Fibroblast of lung (primary cell): ENCODE measurements at places on chromosomes 6 and 20. TPM values are rescaled to one million over a fixed set of nuclear protein-coding genes. Genes with fewer than 3 reads are reported as not detected.
A peak's percentile ranks its signal among the peaks of the same experiment; 100 is the strongest.

The CST7 gene
- not detected in 2 replicates for total RNA-seq

The FAM184A gene
- total RNA-seq: 1.3 and 1.7 TPM in 2 replicates

The TCF15 gene
- total RNA-seq: not detected in 2 replicates

The DXO gene
- 11.6 and 14.0 TPM in 2 replicates for total RNA-seq

The FNDC11 gene
- total RNA-seq: 1.0 and 1.7 TPM in 2 replicates

The SPATA25 gene
- total RNA-seq: 1.5 and 3.6 TPM in 2 replicates

DNA sequence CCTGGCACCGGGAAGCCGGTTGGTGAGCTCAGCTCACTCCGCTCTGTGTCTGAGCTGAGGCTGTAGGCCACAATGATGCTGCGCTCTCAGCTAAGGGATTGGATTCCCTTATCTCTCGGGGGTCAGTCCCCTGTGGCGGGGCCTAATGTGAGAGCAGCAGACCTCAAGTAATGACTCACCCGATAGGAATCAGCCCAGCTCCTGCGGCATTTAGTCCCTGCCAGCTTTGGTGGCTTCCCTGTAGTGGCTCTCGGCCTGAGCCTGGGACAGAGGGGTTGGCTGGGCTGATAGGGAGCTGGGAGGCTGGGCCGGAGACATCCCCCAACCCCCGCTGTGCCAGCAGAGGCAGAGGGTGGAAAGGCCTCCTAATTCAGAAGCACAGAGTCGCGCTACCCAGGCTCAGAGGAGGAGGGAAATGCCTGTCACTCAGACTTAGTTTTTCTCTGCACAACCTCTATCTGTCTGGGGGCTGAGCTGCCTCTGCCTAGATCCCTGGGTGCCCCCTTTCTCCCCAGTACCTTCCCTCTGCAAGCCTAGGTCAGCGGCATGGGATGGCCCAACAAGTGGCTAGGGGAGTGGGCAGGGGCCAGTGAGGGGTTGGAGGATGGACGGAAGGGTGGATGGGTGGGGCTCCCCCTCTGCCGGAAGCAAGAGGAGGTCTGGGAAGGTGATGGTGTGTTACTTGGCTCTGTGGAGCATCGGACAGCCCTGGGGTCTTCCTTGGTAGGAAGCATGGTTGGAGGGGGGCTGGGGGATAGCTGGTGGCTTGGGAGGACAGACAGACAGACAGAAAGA is 92.2 kb downstream of the CDH22 start:
- H3K27ac ChIP-seq: no peak overlapping the region
- peaks cover 6% of the 10 kb centered on the region for H3K27me3 ChIP-seq
- H3K4me3 ChIP-seq: no peak overlapping the region
- no peaks in the 10 kb centered on the region for H3K36me3 ChIP-seq
- peak; percentile 59 for DNase-seq

DNA sequence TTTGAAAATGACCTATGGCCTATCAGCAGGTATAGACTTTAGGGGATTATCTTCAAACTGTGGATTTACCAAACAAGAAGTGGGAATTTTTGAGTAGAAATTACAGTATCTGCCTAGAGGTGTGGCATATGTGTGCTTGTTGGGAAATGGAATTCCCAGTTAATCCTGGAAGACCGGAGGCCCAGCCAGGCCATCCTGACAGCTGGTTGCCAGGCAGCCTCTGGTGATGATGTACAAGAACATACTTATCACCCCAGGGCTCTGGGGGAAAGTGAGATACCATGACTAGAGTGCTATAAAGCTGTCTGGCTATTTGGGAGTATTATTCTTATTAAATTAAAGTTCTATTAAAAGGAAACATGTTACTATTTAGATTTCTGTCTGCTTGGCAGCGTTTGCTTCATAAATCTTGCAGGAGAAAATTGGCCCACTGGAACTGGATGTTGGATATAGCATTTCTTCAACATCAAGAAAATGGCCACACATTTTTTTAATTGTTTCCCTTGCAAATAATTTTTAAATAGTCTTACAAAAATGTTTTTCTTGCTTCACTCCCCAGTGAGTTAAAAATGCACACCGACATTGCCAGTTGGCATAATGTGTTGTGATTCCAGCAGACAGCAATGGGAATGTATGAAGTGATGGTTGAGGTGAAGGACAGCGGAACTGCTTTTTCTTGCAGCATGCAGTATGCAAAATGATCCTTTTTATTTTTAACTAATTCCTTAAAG is 187.8 kb downstream of the MYLK4 start:
- peaks cover 2% of the 10 kb centered on the region for H3K27me3 ChIP-seq
- H3K36me3 ChIP-seq: no peaks in the 10 kb centered on the region

DNA sequence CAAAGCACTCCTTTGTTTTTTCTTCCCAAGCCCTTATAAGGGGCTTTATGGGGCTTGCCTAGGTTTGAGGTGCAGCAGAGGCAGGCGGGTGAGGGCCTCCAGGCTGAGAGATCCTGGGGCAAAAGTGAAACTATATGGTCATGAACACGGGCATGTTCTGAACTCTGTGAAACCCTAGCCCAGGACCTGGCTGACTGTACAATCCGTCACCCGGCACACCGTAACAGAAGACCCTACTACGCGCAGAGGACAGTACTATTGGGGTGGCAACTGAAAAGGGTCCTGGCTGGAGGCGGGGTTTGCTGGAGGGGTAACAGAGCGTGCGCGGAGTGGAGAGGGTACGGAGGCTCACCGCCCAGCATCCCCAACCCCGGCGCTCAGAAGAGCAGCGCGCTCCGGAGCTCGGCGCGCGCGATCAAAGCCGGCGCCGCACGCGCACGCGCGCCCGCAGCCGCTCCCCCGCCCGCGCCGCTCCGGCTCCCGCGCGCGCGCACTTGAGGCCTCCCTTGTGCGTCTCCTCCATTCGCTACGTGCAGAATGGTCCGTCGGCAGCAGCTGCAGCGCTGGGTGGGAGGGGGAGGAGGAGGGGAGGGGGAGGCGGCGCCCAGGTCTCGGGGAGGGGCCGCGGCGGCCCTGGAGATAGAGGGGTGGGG is 54.2 kb downstream of the MRPL14 start:
- H3K4me3 ChIP-seq: peak overlapping the region; percentile 37
- DNase-seq: peak; percentile 75
- peak overlapping the region; percentile 94 for H3K27ac ChIP-seq
- no peaks in the 10 kb centered on the region for H3K36me3 ChIP-seq

DNA sequence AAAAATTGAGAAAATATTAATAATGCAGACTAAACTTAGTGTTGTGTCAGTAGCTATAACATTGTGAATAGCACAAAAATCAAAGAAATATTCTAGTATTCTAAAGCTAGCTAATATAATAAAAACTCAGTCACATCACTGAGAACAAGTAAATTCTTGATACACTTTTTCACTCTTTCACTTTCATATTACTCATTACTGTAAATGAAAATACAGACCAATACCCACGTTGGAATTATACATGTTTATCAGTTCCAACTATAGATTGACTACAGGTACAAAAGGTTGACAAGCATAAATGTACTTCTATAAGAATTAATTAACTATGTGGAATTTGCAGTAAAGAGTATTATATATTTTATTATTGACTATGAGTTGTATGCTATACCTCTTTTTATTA is 1043.4 kb upstream of the FLRT3 start:
- no peaks in the 10 kb centered on the region for H3K4me1 ChIP-seq
- no peak overlapping the region for H3K27ac ChIP-seq
- H3K36me3 ChIP-seq: no peaks in the 10 kb centered on the region
- no peaks in the 10 kb centered on the region for H3K27me3 ChIP-seq
- DNase-seq: no peak

- DNase-seq: no peak
- H3K36me3 ChIP-seq: no peaks in the 10 kb centered on the region
- no peaks in the 10 kb centered on the region for H3K27me3 ChIP-seq
- H3K27ac ChIP-seq: no peak overlapping the region
- no peaks in the 10 kb centered on the region for H3K4me1 ChIP-seq
Observed at GRCh38 chr20:41566896-41567527, 51.2 kb downstream of the CHD6 start.

DNA sequence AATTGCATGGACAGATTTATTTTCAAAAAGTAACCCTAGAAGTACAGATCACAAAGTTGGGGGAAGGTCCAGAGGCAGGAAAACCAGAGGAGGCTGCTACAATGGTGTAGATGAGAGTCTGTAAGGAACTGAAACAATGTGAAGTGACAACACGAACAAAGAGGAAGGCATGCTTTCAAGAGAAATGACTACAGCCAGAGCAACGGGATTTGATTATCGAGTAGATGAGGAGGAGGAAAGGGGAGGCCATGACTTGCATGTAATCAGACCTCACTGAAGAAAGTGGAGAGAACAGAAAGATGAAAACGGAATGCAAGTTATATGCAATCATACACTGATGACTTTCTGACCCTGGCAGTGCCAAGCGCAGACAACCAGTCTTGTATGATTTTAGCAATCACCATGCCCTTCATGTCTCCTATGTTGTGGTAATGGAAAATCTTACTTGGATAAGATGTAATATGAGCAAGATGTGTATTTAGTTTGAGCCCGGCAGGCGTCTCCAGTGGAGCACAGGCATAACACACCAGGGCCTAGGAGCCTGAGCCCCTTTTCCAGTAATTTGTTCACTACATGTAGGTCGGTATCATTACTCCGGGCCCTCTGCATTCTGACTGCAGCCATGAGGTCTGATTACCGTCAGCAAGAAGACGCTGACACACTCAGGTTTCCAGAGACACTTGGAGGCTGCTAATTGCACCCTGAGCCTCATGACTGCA is 34.0 kb upstream of the FAM83C start:
- no peak overlapping the region for H3K4me3 ChIP-seq
- no peak overlapping the region for H3K27ac ChIP-seq
- H3K27me3 ChIP-seq: no peaks in the 10 kb centered on the region
- peak; percentile 48 for DNase-seq
- H3K36me3 ChIP-seq: peaks cover 2% of the 10 kb centered on the region
- H3K4me1 ChIP-seq: peaks cover 16% of the 10 kb centered on the region

DNA sequence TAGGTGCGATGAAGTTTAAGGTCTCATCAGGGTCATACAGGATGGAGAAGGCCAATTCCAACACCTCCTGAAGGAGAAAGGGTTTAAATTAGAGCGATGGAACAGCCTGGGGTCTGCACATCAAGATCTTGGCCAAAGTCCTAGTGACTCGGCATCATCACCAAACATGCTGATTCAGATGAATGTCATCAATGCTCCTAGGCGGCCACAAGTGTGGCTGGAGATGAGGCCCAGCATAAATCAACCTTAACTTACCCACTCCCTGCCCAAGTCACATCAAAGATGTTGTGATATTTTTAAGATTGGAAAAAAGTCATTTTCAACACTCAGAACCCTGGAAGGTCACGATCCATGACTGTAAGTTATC is 37.5 kb downstream of the ELMO2 start:
- H3K4me1 ChIP-seq: peaks cover 4% of the 10 kb centered on the region
- no peak overlapping the region for H3K4me3 ChIP-seq
- H3K27ac ChIP-seq: no peak overlapping the region
- H3K27me3 ChIP-seq: no peaks in the 10 kb centered on the region
- DNase-seq: no peak

DNA sequence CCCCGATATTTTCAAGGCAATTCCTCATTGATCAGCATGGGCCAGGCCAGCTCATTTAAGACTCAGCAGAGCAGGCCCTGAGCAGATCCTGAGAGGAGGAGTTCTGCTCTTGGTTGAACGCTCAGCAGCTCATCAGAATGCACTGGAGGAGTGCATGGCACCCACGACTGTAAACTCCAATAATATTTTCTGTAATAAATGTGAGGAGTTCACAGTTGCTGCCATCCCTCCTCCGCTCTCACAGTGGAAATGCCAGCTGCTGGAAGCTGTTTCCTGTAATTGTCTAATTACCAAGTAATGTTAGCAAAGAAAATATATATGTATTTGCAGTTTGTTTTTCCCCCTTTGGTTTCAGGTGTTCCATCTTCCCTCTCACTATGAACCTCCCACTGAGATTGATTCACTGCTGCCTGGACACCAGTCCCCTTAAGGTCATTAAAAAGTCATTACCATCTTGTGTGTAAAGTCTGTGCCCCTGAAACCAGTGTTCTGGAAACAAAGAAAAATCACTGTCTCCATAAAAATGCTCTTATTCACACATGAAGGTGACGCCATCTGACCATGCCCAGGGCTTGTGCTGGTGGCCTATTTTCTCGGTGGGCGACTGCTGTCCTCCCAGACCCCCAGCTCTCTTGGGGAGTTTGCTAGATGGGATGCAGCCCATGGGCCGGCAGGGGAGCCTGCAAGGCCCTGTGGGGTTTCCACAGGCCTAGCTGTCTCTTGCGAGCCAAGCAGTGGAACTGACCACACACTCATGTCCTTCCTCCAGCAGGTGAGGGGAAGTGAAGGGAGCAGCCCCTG is 374.2 kb downstream of the ZFAND3 start:
- no peak overlapping the region for H3K27ac ChIP-seq
- no peaks in the 10 kb centered on the region for H3K36me3 ChIP-seq

DNA sequence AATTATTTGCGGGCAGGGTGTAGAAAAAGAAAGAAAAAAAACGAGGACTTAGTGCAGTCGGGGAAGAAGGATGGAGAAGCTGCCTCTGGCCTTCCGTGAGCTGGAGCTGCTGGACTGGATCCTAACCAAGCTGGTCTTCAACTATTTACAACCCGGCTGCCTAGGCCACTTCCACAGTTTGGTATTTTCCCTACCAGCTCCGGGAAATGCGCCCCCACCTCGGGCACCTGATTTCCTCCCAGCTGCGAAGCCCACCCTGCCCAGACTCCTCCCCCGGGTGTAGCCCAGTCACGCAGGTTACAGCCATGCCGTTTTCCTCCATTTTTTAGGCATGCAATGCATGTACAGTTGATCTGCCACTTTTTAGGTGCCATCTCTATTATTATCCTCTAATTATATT is 21.2 kb downstream of the THEMIS start:
- H3K36me3 ChIP-seq: no peaks in the 10 kb centered on the region
- H3K4me1 ChIP-seq: no peaks in the 10 kb centered on the region
- peak overlapping the region; percentile 32 for H3K4me3 ChIP-seq
- no peaks in the 10 kb centered on the region for H3K27me3 ChIP-seq
- no peak overlapping the region for H3K27ac ChIP-seq
- peak; percentile 49 for DNase-seq

GRCh38 chr6:118383924-118384323 is 164.2 kb upstream of the PLN start:
- no peaks in the 10 kb centered on the region for H3K27me3 ChIP-seq
- H3K36me3 ChIP-seq: peaks cover 2% of the 10 kb centered on the region
- H3K27ac ChIP-seq: no peak overlapping the region
- H3K4me1 ChIP-seq: peaks cover 6% of the 10 kb centered on the region
- DNase-seq: no peak
